ENCODE measurements at places on chromosomes 6 and 20.

DNA sequence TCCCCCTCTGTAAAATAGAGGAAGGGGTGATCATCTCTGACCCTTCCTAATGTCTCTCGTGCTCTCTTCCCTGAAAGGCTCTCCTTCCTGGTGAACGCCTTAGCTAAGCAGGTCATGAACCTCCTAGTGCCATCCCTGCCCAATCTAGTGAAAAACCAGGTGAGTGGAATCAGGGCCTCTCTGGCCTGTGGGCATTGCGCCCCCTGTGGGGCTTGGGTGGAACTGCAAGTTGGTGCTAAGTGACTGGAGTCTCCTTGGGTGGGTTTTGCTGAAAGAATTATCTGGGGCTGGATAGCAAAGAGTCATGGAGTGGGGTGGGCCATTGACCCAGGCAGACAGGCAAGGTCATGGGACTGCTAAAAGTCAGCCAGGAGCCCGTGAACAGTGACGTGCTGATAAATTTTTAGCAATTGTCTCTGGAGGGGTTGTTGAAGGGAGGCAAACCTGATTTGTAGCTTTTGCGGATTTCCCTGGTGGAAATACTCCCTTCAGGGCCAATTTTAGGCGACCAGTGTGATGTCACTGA, 8.9 kb downstream of the BPIFB1 start:
- H3K4me3 ChIP-seq: no peak overlapping the region
- peak; percentile 76 for DNase-seq
- H3K27me3 ChIP-seq: no peaks in the 10 kb centered on the region

DNA sequence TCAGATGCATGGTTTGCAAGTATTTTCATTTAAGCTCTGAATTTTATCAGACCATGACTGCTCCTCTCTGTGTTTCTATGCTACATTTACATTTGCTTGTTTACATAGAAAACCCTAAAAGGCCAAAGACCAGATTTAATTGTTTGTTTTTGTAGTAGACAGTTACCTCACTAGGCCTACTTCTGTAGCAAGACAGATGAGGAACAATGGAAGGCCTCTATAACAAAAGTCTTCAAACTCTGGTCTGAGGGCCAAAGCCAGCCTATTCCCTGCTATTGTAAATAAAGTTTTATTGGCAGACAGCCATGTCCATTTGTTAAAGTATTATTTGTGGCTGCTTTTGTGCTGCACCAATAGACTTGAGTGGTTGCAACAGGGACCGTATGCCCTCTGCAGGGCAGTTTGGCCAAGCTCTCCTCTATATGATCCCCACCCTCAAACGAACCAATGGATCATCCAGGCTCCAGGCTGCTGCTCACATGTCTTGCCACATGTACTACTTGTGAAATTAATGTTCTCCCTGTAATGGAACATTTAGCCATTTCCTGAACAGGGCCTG, 182.0 kb downstream of the DOK5 start:
- H3K27me3 ChIP-seq: peaks cover 10% of the 10 kb centered on the region
- no peak for DNase-seq
- no peaks in the 10 kb centered on the region for H3K4me1 ChIP-seq

- no peak overlapping the region for H3K4me3 ChIP-seq
- H3K36me3 ChIP-seq: no peaks in the 10 kb centered on the region
- H3K27me3 ChIP-seq: no peaks in the 10 kb centered on the region
- H3K27ac ChIP-seq: no peak overlapping the region
- peak; percentile 30 for DNase-seq
Measured at GRCh38 chr6:97113170-97113569, 169.8 kb downstream of the MMS22L start.

GRCh38 chr6:17932330-17932852, 55.0 kb downstream of the KIF13A start:
- H3K4me1 ChIP-seq: no peaks in the 10 kb centered on the region
- no peak for DNase-seq
- H3K27me3 ChIP-seq: peaks cover 13% of the 10 kb centered on the region
- no peak overlapping the region for H3K4me3 ChIP-seq
- no peak overlapping the region for H3K27ac ChIP-seq

- H3K27ac ChIP-seq: no peak overlapping the region
- H3K27me3 ChIP-seq: no peaks in the 10 kb centered on the region
- no peak overlapping the region for H3K4me3 ChIP-seq
- H3K36me3 ChIP-seq: no peaks in the 10 kb centered on the region
- DNase-seq: no peak
Measured at GRCh38 chr20:10728873-10729670, 55.3 kb upstream of the JAG1 start.

DNA sequence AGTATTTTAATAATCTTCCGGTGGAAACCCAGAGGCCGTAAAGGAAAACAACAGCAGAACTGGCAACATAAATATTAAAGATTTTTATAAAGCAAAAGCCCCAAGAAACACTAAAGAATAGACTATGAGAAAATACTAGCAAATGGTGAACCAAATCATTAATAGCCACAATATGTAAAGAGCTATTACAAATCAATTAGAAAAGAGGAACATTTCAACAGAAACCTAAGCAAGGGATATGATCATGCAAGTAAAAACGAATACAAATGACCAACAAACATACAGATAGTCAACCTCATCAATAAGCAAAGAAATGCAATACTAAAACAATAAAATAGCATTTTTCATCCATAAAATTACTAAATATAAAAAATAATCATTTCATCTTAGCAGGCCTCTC, 3.6 kb downstream of the FBXL4 start:
- no peak overlapping the region for H3K27ac ChIP-seq
- no peak overlapping the region for H3K4me3 ChIP-seq
- H3K27me3 ChIP-seq: no peaks in the 10 kb centered on the region
- peaks cover 38% of the 10 kb centered on the region for H3K4me1 ChIP-seq
- no peak for DNase-seq

GRCh38 chr6:369559-370431, 21.8 kb upstream of the IRF4 start:
- H3K36me3 ChIP-seq: no peaks in the 10 kb centered on the region
- H3K27ac ChIP-seq: no peak overlapping the region
- H3K4me1 ChIP-seq: peaks cover 3% of the 10 kb centered on the region
- H3K4me3 ChIP-seq: no peak overlapping the region
- H3K27me3 ChIP-seq: peaks cover 22% of the 10 kb centered on the region

DNA sequence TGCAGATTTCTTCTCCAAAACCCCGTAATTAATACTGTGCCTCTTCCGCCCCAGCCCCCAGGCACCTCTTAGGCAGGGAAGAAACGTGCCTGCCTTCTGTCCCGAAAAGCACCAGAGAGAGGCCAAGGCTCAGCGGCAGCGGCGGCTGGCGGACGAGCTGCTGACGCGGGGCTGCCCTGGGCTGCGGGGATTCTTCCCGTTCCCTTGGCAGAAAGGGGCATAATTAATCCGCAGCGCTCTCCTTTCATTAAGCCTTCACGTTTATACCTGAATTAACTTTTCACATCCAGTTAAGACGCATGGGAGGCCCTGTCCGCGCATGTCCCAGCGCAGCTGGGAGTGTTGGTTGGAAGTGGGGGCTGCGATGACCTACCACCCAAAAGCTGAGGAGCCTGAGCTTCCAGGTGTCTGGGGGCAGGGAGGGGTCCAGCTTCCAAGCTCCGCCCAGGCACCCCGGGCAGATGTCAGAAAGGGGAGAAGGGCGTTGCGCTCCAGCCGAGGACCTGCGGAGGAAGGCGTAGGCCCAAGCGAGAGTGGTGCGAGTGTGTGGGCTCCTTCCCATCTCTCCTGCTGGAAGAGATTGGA, 167.4 kb upstream of the LRFN2 start:
- no peaks in the 10 kb centered on the region for H3K4me1 ChIP-seq
- no peak for DNase-seq
- no peak overlapping the region for H3K27ac ChIP-seq
- H3K27me3 ChIP-seq: peaks cover 40% of the 10 kb centered on the region

DNA sequence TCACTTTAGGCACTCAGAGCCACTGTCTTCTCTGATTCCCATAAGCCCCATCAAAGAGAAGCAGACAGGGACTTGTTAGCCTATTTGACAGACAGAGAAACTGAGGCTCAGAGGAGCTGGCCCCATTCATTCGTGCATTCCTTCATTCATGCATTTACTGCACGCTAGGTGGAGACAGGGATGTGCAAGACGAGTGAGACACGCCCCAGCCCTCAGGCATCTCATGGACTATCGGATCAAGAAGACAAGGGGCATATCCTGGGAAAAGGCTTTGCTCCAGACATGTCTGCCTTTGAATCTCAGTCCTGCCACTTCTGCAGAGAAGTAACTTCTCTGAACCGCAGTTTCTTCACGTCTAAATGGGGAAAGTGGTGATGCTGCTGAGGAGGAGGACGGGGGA, 54.1 kb downstream of the BPIFB1 start:
- no peak overlapping the region for H3K27ac ChIP-seq
- no peak for DNase-seq
- H3K36me3 ChIP-seq: no peaks in the 10 kb centered on the region
- H3K4me3 ChIP-seq: no peak overlapping the region
- H3K4me1 ChIP-seq: no peaks in the 10 kb centered on the region

DNA sequence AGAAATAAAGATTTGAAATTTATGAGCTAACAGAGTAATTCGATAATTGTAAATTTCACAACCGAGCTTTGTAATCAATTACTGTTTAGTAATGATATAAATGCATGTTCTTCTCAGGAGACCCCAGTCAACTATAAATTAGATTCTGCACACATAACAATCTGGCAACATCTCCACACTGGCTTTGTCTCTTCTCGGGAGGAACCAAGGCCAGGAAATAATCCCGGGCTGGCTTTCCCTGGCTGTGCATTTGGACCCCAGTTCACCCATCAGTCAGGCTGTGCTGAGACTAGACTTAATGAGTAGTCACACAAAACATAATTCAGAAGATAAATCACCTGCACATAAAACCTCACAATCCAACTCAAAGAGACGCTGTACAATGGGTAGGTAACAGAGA, 65.5 kb downstream of the PTPRT start:
- DNase-seq: no peak
- no peaks in the 10 kb centered on the region for H3K27me3 ChIP-seq
- H3K4me3 ChIP-seq: no peak overlapping the region

GRCh38 chr6:52595000-52595795, 18.3 kb upstream of the TRAM2 start:
- no peaks in the 10 kb centered on the region for H3K36me3 ChIP-seq
- no peak overlapping the region for H3K27ac ChIP-seq
- DNase-seq: peak; percentile 25
- no peaks in the 10 kb centered on the region for H3K27me3 ChIP-seq
- no peak overlapping the region for H3K4me3 ChIP-seq

- H3K27me3 ChIP-seq: peaks cover 4% of the 10 kb centered on the region
- no peaks in the 10 kb centered on the region for H3K36me3 ChIP-seq
- H3K4me1 ChIP-seq: no peaks in the 10 kb centered on the region
- no peak overlapping the region for H3K27ac ChIP-seq
- H3K4me3 ChIP-seq: no peak overlapping the region
- DNase-seq: no peak
Measured at GRCh38 chr6:168232062-168232461, 87.5 kb downstream of the DACT2 start.

- no peak overlapping the region for H3K27ac ChIP-seq
- no peak for DNase-seq
- no peaks in the 10 kb centered on the region for H3K4me1 ChIP-seq
- no peak overlapping the region for H3K4me3 ChIP-seq
Measured at GRCh38 chr6:56582236-56582635, 60.5 kb downstream of the DST start.

GRCh38 chr20:52971498-52972189, 514 bp upstream of the TSHZ2 start:
- H3K27ac ChIP-seq: peak overlapping the region; percentile 10
- H3K36me3 ChIP-seq: peaks cover 17% of the 10 kb centered on the region
- peak overlapping the region; percentile 28 for H3K4me3 ChIP-seq
- H3K27me3 ChIP-seq: peaks cover 9% of the 10 kb centered on the region
- DNase-seq: no peak

DNA sequence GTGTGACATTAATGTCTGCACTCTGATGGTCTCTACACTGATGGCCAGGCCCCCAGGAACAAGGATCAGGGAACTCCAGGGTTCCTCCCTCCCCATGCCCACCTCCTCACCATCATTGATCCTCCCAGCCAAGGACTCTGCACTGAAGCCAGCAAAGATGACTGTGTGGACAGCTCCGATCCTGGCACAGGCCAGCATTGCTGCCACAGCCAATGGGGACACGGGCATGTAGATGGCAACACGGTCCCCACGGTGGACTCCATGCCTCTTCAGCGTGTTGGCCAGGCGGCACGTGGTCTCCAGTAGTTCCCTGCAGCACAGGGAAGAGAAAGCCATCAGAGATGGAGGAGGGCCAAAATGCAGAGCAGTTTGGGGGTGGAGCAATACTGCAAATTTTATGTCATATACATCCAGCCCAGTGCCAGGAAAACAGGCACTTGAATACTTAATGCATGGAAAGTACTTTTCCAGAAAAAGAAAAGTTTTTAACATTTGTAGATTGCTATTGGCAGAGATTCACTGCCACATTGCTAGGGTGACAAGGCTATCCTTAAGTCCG, 27.2 kb downstream of the ACSS1 start:
- no peak overlapping the region for H3K27ac ChIP-seq
- no peak overlapping the region for H3K4me3 ChIP-seq
- no peak for DNase-seq
- H3K4me1 ChIP-seq: peaks cover 4% of the 10 kb centered on the region
- peaks cover 4% of the 10 kb centered on the region for H3K36me3 ChIP-seq

DNA sequence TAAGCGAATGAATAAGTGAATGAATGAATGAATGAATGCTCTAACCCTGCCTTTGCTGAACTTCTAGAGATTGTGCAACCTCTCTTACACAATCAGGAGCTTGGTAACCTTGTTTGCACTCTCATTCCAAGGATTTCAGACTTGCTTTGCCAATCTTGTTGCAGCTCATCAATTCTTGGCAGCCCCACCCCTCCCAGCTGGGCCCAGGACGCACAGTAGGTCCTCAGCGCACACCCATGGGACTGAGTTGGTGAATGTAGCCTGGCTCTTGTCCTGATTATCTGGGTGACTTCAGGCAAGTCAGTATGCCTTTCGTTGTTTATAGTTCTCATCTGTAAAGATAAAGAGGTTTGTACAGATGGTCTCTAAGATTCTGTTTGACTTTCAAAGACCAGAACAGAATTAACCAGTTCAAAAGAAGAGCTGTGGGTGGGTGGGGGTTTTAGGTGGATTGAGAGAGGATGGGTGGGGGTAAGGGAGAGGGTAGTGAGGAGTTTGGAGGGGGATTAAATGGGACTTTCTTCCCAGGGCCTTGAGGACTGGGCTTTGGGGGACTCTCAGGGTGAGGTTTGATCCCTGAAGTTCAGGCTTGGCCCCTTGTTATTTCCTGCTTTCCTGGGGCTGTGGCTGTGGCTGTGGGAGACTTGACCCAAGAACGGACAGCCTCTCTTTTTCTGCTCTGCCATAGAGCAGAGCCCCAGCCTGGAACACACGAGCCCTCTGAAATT, 33.2 kb downstream of the VEGFA start:
- H3K4me3 ChIP-seq: no peak overlapping the region
- H3K27me3 ChIP-seq: peaks cover under 1% of the 10 kb centered on the region
- no peak for DNase-seq
- peaks cover 3% of the 10 kb centered on the region for H3K4me1 ChIP-seq
- H3K27ac ChIP-seq: no peak overlapping the region

GRCh38 chr20:50220093-50220893, 29.7 kb downstream of the CEBPB start:
- H3K4me3 ChIP-seq: no peak overlapping the region
- no peak overlapping the region for H3K27ac ChIP-seq
- H3K27me3 ChIP-seq: peaks cover 3% of the 10 kb centered on the region
- H3K36me3 ChIP-seq: no peaks in the 10 kb centered on the region
- no peak for DNase-seq

- no peaks in the 10 kb centered on the region for H3K36me3 ChIP-seq
- no peak for DNase-seq
- no peak overlapping the region for H3K27ac ChIP-seq
- H3K4me3 ChIP-seq: no peak overlapping the region
- H3K27me3 ChIP-seq: peaks cover 71% of the 10 kb centered on the region
- H3K4me1 ChIP-seq: peaks cover 20% of the 10 kb centered on the region
Measured at GRCh38 chr6:98838032-98838431, 3.7 kb downstream of the POU3F2 start.

Data from activated CD4-positive, alpha-beta memory T cell treated with anti-CD3 and anti-CD28 coated beads for 36 hours (primary cell).